ENCODE measurements at places on chromosomes 11 and 22. TPM values are rescaled to one million over a fixed set of nuclear protein-coding genes. Genes with fewer than 3 reads are reported as not detected.
A peak's percentile ranks its signal among the peaks of the same experiment; 100 is the strongest.

PICALM gene
- polyA plus RNA-seq = 26.3 TPM

SAMM50 gene
- 70.6 TPM for polyA plus RNA-seq

- H3K4me1 ChIP-seq = no peaks in the 10 kb centered on the region
- peak; percentile 47 for DNase-seq
- H3K27me3 ChIP-seq = no peaks in the 10 kb centered on the region
These were observed 8.2 kb downstream of the UPB1 start for GRCh38 chr22:24503137-24503842.

DNA sequence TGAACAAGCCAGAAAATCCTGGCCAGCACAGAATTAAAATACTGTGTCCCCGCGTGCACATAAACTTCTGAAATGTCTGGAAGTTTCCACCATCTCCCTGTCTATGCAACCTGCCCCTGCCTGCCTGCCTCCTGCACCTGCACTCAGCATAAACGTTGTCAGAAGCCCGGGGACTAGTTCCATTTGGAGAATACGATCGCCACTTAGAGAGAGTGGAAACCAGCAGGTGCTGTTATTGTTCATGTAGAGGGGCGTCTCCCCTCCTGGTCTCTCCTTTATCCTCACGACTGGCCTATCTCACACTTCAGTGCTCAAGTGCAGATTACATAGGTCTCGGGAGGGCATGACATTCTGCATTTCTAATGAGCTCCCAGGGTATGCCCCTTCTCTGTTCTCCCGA lies 35.6 kb downstream of the MPPED1 start:
- no peaks in the 10 kb centered on the region for H3K4me1 ChIP-seq
- no peak for DNase-seq
- no peak overlapping the region for H3K4me3 ChIP-seq
- H3K27me3 ChIP-seq = no peaks in the 10 kb centered on the region
- H3K36me3 ChIP-seq = no peaks in the 10 kb centered on the region
- H3K27ac ChIP-seq = no peak overlapping the region
